ENCODE measurements at places on chromosomes 5 and 9.

- DNase-seq: no peak
These were observed 43.1 kb downstream of the LHX2 start for GRCh38 chr9:124054582-124055227.

- DNase-seq: no peak
These were observed 346.9 kb downstream of the GADD45G start for GRCh38 chr9:89951675-89952074.

GRCh38 chr9:72978744-72979143 is 25.9 kb upstream of the ALDH1A1 start:
- no peak for DNase-seq

DNA sequence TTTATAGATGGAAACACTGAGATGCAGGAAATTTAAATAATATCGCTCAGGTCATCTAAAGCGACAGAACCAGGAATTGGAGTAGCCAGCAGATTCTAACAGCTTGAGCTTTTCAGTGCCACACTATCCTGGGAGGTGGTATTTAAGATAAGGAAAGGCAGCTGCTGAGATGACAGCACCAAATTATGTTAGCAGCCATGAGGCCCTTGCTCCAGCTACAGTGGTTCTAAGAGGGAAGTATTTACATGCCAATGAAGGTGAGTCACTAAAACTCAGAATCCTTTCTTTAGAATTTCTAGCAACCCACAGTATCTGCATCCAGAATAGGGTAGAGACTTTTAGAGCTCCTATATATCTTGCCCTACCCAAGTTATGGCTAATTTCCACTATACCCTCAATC is 127.0 kb upstream of the VLDLR start:
- peak; percentile 23 for DNase-seq

DNA sequence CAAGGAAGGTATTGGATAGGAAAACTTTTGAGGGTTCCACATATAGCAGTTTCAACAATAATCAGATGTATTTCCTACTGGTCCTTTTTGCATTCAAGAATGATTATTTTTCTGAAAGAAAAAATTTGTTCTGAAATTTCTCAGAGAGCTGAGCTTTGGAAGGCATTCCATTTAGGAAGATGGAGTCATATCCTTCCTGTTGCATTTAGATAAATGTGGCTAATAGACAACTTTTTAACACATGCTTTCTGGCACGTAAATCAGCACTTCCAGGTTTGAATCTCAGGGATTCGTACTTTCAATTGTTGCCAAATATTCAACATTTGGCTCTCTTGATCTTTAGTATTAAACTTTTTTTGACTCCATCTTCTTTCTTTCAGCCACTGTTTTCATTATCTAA is 24.8 kb upstream of the TLR4 start:
- no peak for DNase-seq

GRCh38 chr5:63822614-63823013 is 139.6 kb downstream of the HTR1A start:
- no peak for DNase-seq

DNA sequence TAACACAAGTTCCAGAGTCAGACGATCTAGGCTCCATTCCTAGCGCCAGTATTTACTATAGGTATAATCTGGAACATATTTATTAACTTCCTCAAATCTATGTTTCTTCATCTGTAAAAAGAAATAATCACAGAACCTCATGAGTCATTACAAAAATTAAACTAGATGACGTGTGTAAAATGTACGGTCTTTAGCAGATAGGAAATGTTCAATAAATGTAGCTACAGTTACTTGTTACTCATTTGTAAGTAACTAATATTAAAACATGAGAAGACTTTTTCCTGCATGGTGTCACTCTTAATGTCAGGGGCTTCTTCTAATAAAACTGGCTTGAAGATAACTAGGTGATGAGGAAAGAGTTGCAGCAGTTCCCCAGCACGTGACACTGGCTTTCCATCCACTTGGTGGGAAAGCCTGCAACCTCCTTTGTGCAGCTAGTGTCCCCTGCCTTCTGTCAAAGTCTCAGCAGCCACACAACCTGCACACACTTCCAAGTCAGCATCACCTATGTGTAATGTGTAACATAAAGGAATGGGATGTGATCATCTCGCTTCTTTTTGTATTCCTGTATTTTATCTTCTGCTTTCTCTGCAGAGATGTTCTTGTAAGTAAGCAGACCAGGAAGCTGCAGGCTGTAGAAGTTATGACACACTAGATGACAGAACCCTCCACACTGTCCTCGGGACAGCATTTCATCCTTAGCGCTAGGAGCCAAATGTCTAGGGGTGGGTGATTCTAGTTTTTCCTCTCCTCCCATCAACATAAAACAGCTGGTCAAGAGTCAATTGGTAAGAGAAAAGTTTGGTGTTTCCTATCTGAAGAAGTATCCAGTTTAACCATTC is 1.8 kb upstream of the JAKMIP2 start:
- DNase-seq: no peak

DNA sequence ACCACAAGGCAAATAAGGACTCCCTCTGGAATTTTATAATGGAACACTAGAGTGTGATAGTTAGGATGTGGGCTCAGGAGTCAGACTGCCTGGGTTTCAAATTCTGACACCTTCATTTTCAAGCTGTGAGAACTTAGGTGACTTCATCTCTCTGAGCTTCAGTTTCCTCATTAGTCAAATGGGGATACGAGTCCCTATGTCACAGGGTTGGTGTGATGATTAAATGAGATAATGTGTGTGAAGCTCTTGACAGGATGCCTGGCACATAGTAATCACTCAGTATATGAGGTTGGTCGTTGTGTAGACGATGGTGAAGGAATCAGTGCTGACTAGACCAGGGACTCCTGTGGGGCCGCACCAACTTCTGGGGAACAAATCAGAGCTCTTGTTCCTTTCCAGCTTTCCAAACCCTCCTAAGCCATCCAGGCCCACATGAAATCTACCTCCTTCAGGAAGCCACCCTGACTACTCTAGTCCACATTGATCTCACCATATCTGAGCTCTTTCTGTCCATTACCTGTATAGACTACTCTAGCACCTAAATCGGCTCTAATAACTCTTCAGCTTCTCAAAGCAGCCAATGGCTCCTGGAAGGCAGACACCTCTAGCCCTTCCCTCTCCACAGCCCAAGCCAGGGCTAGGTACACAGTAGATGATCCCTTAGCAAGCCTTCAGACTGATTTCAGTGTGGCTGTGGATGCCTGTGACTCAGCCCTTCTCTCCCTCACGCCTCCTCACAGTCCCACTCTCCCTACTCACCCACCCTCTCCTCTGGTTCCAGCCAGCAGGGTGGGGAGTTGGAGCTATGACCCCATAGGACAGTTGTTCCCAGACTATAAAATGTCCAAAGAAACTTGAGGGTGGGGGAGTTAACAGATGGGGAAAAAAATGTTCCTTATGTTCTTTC is 2.5 kb upstream of the TCF7 start:
- DNase-seq: no peak

GRCh38 chr5:84685121-84685894 is 300.6 kb upstream of the EDIL3 start:
- no peak for DNase-seq

- DNase-seq: no peak
These were observed 687 bp upstream of the RPS23 start for GRCh38 chr5:82278711-82279370.

- DNase-seq: no peak
These were observed 26.2 kb downstream of the CEMIP2 start for GRCh38 chr9:71741926-71742648.

GRCh38 chr9:121499177-121499426 is 542 bp downstream of the GGTA1 start:
- DNase-seq: no peak

DNA sequence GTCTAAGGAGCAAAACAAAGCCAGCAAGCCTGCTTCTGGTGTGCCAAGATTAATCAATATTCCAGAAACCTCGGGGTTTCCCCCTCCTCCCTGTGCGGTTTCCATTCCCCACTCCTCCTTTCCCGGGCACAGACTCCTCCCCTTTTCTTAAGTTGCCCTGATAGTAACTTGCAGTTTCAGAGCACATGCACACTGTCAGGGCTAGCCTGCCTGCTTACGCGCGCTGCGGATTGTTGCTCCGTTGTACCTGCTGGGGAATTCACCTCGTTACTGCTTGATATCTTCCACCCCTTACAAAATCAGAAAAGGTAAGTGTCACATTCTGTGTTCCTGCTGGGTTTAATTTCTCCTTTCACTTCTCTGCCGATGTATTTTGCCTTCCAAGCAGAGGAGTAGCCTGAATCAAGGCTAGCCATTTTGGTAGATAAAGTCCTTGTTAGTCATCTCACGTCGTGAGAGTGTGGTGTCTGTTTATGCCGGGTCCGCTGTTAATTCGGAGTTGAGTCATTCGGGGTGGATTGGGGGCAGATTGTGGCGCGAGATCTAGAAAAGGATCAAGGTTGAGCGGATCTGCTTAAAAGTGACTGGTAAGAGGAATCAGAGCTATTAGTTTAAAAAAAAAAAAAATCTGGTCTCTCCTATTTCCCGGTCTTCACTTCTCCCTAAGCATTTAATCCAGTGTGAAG is at the start of gene SLC1A3:
Gene SLC1A3, plus strand, starts transcription at position 179 of the 686 bp plus-strand sequence. CDS start 1,818 bp downstream, outside the sequence.
- DNase-seq: peak; percentile 72

DNA sequence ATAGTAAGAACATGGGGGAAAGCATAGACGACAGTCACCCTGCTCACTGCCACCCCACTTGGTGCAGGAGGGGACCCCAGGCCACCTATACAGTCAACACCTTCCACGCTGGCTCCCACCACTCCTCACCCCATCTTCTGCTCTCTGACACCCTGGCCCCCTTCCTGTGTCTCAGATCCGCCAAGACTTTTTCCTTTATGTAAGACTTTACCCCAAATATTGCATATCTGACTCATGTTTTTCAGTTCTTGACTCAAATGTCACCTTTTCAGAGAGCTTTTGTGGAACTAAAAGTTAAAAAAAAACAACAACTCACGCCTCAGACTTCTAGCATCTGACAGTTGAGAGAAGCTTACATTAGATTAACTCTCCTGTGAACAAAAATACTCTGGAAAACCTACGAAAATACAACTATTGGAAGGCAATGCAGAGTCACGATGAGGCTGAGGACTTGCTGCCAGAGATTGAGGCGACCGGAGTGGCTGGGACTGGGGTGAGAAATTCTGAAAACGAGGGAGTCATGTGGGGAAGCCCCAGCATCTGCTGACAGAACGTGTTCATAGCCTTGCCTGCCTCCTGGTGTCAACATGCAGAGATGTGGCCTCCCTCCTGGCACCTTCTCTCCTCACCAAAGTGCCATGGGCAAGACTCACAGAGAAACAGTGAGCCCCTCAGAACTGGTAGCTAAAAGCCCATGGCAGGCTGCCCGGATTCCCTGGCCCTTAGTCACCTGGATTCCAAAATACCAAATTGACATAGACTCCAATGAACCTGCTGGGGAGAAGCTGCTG is 22.4 kb upstream of the FCN2 start:
- DNase-seq: no peak

DNA sequence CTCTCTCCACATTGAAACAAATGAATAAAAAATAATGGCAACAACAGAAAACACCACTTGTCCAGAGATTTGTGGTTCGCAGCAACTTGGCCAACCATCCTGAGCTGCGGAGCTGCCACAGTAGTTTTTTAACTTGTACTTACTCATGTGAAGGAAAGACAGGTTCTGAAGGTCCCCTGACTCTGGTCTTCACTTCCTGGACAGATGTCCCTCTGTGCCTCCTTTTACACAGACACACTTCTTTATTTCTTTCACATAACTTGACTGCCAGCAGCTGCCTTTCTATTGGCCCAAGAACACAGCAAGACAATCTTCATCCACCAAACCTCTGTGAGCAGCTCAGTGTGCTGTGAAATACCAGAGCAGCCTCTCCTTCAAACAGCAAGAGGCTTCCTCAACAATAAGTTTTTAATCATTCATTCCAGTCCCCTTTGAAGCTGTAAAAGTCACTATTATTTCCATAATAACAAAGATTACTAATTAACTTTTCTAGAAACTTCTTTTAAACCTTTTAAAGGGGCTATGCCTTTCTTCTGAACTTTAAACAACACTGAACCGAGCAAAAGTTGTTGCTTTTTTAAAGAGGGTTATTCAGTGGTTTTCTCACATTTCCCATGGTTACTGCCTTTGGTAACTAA is 198.7 kb downstream of the NR2F1-AS1 start:
- DNase-seq: no peak

DNA sequence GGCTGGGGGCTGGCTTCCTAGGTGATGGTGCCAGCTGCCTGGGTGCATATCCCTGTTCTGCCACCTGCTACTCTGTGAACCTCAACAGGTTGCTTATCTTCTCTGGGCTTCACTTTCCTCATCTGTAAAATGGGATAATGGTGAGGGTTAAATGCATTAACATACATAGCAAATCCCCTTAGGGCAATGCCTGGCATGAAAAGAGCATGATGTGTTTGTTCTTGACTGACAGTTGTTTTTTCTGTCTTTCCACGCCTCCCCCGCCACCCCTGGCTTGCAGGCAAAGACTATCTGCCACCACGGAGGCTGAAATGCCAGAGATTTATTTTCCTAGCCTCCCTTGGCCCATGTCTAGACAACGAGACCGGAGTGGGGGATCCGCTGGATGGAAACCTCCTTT is 280.5 kb downstream of the NSG2 start:
- DNase-seq: no peak

DNA sequence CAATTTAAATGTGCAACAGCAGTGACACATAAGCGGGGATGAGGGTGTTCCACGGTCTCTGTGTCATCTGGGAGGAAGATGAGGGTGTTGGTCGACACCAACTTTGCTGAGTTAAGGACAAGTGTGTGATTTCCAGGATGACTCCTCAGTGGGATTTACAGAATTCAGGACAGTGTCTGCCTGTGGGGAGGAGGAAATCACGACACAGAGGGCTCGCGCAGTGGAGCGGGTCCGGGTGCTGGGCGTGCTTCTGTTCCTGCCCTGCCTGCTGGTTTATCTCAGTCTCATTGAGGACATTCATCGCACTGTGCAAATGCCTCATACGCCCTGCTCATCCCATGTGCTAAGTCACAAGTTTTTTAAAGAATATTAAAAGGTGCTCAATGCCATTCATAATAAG is 73.7 kb upstream of the ADAMTS2 start:
- no peak for DNase-seq

- no peak for DNase-seq
These were observed 48.2 kb downstream of the KIF2A start for GRCh38 chr5:62354028-62354874.

DNA sequence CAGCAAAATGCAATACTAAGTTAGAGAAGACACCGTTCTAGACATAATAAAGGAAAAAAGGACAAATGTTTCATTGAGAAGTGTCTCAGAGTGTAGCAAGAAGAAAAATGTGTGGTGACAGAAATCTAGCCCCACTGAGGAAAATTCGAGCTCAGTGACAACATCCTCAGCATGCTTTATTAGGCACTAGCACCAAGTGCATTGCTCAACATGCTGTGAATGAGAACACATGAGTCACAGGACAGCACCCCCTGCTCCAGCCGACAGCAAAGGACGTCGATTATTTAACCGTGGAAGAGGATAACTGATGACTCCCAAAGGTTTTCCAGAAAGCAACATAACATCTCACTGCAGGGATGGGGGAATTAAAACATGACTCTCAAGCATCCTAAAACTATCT is 182.7 kb downstream of the GNAQ start:
- no peak for DNase-seq

DNA sequence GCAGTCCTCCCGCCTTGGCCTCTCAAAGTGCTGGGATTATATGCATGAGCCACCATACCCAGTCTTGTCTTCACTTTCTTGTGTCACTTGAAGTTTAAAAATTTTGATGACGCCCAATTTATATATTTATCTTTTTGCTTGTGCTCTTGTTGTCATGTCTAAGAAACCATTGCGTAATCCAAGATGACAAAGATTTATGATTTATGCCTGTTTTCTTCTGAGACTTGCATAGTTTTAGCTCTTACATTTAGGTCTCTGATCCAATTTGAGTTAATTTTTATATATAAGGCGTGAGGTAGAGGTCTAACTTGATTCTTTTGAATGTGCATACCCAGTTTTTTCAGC is 18.6 kb downstream of the ANKHD1 start:
- no peak for DNase-seq
